NCI-H1092 treated with DMSO at 0.1 percent for 48 hours (cell line): ENCODE measurements at places on chromosomes 4 and X.

GRCh38 chr4:80071604-80072227 lies 1.3 kb downstream of the ANTXR2 start:
- DNase-seq, result no peak

DNA sequence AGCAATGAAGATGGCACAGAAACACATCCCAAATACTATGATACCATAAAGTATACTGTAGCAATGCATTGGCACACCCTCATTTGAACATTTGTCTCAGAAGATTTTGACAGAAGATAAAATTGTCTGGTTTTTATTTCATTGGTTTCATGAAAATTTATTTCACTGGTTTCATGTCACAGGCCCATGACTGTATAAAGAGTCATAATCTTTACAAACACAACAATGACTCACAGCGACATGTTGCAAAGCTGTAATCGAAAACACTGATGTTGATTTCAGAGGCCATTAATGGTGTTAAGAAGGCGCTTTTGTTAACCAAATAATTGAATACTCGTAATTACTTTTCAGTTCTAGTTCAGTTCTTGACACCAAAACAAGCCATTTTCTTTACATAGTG lies 8.1 kb upstream of the DTHD1 start:
- no peak for DNase-seq

DNA sequence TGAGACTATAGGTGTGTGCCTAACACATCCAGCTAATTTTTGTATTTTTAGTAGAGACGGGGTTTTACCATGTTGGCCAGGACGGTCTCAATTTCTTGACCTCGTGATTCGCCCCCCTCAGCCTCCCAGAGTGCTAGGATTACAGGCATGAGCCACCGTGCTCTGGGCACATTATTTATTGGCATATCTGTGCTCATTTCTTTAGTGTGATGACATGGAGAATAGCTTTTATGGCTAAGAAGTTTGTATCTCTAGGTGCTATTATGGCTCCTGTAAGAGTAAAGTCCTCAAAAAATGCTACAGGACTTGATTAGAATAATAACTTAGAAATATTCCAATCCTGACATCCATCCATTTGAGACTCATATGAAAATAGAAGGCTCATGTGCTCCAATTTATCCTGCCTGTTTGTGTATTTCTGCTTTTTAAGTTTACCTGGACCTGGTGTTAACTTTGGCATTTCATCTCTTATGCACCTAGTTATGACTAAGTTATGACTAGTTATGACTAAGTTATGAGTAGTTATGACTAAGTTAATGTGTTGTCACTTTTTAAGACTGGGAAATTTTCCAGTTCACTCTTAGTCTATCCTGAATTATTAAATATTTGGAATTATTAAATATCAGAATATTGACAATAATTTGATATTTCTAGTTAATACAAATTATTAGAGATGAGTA lies 36.4 kb upstream of the UNC5C start:
- no peak for DNase-seq

DNA sequence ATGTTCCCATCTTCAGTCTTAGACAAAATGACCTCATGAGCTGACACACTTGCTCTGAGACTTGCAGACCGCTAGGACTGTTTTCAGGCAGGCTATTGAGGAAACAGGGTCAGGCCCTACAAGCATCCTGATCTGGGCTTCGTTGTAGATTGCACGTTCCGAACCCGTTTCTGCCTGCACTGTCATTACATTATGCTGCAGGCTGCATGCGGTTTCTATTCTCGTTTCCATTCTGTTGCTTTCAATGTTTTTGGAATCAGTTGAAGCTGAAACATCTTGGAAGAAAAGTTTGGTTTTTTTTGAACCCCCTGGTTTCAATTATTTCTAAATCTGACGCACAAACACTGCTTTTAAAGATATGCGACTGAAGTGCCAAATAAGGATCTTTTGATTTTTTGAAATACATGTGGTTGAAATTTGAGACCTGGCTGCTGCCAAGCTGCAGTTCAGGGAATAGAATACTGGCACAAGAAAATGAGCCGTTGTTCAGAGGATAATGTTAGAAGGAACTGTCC lies 716.1 kb upstream of the INTU start:
- peak; percentile 49 for DNase-seq

- DNase-seq, result no peak
Observed at GRCh38 chrX:45954026-45954425, 591.2 kb downstream of the ZNF674 start.
